ENCODE measurements at places on chromosomes 1 and 21.

- DNase-seq = peak; percentile 99
Measured at GRCh38 chr21:44482581-44483287, 27.4 kb downstream of the LRRC3 start.

- DNase-seq = no peak
Measured at GRCh38 chr1:46530791-46531409, 20.5 kb downstream of the KNCN start.

DNA sequence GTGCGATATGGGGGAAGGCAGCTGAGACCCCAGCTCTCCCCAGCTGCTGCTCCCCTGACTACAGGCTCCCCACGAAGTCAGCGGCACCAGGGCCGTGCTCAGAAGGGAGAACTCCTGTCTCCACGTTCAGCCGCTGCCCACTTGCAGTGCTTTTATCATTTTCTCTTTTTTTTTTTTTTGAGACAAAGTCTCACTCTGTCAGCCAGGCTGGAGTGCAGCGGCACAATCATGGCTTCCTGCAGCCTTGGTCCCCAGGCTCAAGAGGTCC, 933 bp upstream of the FTCD start:
- DNase-seq = no peak

- DNase-seq = no peak
Measured at GRCh38 chr1:167298325-167298724, 77.6 kb downstream of the POU2F1 start.

GRCh38 chr1:15212954-15213291, 34.1 kb upstream of the FHAD1 start:
- no peak for DNase-seq

DNA sequence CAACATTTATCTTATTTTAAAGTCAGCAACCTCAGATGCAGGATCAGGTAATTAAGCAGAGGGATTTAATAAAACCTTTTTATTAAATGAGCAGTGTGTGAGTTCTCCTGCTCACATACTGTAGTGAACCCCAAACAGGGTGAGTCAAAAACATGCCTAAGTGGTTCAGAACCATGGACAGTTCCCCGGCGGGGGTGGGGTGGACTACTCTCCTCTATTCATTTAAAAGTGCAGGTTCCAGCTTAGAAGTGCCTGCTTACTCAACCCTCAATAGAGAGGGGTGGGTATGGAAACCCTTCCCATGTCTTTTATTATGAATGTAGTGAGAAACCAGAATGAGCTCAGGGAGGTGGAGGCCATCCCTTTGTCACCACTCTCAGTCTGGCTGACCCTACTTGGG, 397.9 kb downstream of the HHAT start:
- no peak for DNase-seq

DNA sequence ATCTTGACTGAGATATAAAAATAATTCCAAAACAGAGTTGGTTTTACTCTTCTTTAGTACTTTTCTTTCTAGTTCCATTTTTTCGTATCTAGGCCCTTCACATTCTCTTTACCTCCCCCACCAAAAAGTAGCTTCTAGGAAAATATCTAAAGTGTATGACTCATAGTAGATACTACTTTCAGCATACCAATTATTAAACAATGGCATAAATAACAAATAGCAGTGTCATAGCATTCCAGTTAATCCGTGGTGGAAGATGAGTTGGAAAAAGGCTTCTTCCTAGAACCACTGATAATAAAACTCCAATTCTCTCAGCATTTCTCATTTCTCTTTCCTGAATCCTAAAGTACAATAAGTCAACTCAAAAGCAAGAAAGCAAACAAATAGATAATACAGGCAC, 859.0 kb upstream of the B3GALT2 start:
- DNase-seq = no peak

DNA sequence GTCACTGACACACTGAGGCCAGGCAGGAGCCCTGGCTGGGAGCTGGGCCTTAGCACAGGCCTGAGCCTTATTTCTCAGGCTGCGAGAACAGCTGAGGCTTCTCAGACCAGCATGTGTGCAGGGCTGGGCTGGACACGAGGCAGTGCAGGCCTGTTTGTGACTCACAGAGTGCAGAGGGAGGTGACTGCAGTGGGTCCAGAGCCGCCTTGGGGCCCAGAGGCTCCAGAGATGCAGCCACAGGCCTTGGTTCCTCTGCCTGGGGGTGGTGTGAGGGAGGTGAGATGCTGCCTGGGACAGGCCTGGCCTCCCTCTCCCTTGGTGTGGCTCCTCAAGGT, 61.2 kb upstream of the ETV3 start:
- no peak for DNase-seq

- DNase-seq = peak; percentile 6
Measured at GRCh38 chr1:247373721-247374141, 42.1 kb upstream of the ZNF496 start.
